ENCODE measurements at places on chromosomes 1 and 21. TPM values are rescaled to one million over a fixed set of nuclear protein-coding genes. Genes with fewer than 3 reads are reported as not detected.

FAM131C gene
- total RNA-seq, result 11.6 TPM

FCRL2 gene
- total RNA-seq, result not detected

OR2G6 gene
- total RNA-seq, result not detected

PBX1 gene
- total RNA-seq, result 29.6 TPM

PTPN7 gene
- 0.76 TPM for total RNA-seq

MRPL9 gene
- total RNA-seq, result 94.5 TPM

MYCL gene
- 10.0 TPM for total RNA-seq

SPATA45 gene
- not detected for total RNA-seq

PKP1 gene
- 0.07 TPM for total RNA-seq

SPATA17 gene
- total RNA-seq, result 2.5 TPM

CKS1B gene
- 229 TPM for total RNA-seq

CHI3L1 gene
- not detected for total RNA-seq

IFI44 gene
- total RNA-seq, result 0.66 TPM

ADCY10 gene
- total RNA-seq, result 0.30 TPM

Measured in HCT116 (cell line).